ENCODE measurements at places on chromosomes 1 and 21.

- no peak for DNase-seq
Measured at GRCh38 chr1:111491070-111491469, 12.4 kb downstream of the ADORA3 start.

DNA sequence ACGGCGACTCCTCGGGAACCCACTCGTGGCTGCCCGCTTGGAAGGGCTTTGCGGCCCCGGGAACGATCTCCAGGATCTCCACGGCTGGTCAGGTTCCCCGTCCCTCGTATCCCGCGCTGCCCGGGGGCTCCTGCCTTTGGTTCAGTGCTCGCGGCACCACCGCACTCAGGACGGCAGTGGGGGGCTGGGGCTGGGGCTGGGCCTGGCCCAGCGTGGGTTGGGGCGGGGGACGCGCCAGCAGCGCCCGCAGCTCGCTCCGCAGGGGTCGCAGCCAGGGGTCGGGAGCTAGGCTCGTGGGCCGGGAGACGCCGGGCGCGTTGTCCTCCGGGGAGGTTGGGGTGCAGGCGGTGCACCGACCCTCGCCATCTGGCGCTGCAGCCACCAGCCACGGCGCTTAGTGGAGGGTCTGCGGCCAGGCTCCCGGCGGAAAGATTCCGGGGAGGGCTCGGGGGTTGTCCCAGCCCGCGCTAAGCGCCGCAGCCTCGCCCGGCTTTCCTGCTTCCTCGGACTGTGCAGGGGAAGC lies 8.9 kb downstream of the SIM2 start:
- DNase-seq = no peak

DNA sequence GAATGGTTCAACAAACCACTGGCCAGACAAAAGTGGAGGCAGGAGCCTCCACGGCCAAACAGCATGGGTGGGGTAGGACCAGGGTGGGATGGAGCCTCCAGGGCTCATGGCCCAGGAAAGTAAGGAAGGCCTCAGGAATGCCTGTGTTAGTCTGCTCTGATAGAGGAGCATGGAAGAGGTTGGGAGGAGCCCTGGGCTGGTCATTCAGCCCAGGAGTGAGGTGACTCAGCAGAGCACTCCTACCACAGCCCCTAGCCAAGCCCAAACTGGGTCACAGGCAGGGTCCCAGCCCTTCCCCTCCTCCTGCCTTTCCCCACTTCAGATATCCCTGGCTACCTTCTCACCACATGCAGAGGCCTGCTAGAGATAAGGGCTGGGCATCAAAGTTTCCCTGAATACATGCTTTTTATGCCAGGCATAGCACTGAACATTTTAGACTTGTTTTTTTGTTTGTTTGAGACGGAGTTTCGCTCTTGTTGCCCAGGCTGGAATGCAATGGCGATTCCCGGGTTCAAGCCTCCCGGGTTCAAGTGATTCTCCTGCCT lies 3.1 kb upstream of the SHISA4 start:
- DNase-seq = peak; percentile 57

GRCh38 chr1:165641231-165641987 lies 10.4 kb downstream of the MGST3 start:
- DNase-seq = no peak

DNA sequence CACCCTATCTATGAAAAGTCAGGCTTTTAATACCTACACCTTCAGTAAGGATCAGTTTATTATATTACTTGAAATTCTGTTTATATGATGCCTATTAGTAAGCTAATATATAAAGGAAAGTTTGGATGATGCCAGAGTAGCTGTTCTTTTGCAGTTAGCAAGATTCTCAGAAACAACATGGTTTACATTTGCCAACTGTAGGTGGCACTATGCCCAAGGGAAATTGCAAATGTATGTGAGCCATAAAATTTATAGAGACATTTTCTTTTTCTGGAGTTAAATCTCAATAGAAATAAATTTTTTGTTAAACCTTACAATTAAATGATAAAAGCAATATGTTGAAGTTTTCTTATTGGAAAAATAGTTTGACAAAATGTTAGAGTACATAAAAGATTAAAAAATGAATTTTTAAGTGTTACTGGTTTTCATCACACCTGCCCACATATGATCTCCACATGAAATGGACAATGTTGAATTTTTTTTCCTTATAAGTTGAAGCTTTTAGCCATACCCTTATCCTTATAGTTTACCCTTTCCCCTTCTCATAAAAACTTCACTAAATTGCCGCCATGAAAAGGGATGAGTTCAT lies 32.1 kb upstream of the EPHX4 start:
- peak; percentile 34 for DNase-seq

- DNase-seq = peak; percentile 32
Measured at GRCh38 chr1:7042322-7043190, 257.3 kb downstream of the CAMTA1 start.

DNA sequence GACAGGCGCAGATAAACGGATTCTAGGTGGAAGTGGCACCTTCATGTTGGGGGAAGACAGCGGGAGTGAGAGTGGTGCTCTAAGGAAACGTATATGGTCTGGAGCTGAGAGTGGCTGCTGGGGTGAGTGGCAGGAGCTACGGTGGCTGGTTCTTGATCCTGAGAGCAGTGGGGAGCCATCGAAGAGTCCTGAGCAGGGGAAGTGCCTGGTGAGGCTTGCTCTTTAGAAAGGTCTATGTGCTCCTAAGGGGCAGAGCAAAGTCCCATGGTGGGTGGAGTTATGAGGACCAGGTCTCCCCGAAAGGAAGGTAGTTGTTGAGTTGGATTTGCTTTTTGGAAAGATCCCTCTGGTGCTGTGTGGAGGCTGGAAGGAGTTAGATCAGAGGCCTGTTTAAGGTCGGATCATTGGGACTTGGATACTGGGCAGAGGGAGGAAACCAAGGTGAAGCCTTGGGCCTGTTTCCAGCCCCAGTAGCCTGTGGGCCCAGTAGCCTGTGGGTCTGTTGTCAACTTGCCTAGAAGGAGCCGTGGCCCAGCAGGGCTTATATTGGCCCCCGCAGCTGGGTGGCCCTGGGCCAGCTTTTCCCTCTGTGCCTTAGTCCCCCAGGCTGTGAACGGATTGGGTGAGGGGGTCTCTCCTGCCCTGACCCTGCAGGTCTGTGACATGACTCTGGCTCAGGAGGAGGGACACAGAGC lies 33.0 kb downstream of the ACOT11 start:
- no peak for DNase-seq

DNA sequence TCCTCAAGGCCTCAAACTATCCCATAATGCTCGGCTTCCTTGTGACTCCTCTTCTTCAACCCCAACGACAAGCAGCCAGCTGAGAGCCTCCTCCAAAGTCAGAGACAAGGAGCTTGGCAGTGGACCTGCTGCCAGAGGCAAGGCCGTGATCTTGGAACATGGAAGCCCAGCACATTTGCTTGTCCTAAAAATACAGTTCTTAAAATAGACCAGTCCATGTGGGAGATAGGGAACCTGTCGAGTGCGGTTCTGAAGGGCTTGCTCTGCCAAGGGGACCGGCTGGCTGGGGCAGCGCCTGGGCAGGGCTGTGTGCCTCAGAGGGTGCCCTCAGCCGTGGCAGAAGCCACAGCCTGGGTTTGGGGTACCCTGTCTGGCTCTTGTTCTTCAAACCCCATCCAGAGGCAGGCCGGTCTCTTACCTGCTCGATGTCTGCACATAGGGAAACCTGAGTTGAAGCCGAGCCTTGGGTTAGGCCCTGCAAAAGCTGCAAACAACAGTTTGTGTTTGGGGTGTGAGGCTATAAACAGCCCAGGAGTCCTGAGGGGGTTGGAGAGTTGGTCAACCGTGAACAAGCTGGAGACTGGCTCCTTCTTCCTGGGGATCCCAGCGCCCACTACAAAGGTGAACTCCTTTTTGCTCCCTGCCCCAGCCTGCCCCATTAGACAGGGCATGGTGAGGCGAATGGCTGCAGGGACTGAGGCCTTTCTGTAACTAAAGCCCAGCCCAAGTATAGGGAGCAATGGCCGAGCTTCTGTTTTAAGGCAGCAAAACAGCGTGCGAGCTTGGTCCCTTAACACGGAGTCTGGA lies 228.8 kb downstream of the CAMTA1 start:
- DNase-seq = no peak

DNA sequence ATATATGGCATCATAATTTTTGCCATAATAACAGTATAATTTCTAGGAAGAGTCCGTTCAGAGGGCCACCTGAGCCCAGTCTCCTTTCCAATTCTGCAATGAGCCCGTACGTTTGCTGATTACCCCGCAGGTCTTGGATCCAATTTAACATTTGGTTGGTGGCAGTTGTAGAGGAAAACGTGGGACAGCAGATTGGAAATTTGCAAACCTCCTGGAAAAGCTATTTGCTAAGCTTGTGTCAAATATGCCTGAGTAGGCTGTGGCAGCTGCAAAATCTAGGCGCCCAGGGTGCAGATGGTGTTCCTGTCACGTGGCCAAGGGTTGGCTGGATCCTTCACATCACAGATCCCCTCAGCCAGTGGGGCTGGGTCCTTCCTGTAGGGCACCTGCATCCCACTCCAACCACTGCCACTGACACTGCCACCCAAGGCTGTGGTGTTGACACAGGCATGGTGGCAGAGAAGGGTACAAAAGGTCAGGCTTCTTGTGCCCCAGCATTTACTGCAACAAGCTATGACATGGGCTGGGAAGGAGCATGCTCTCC lies 174.8 kb upstream of the SYT6 start:
- DNase-seq = no peak

GRCh38 chr1:228321435-228321834 lies 85.2 kb downstream of the TRIM11 start:
- DNase-seq = no peak

DNA sequence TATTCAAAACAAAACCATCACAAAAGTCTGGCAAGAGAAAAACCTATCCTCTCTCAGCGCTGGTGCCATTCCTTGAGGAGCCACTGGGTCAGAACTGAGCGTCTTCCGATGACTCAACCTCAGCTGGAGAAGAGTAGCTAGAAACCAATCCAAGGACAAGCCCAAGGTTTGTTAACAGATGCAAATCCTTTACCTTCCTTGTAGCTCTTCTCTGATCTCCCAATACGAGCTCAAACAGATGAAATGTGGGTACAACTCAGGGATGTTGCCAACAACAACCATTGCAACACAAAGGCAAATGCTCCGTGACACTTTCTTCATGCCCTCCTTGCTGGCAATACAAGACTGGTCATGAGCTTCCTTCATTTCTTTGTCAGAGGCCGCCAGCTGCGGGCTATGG lies 337.1 kb downstream of the SIPA1L2 start:
- DNase-seq = peak; percentile 27

- DNase-seq = no peak
Measured at GRCh38 chr1:93839307-93839706, 39.7 kb downstream of the DNTTIP2 start.

- DNase-seq = no peak
Measured at GRCh38 chr1:30974536-30974935, 66.0 kb upstream of the SDC3 start.

DNA sequence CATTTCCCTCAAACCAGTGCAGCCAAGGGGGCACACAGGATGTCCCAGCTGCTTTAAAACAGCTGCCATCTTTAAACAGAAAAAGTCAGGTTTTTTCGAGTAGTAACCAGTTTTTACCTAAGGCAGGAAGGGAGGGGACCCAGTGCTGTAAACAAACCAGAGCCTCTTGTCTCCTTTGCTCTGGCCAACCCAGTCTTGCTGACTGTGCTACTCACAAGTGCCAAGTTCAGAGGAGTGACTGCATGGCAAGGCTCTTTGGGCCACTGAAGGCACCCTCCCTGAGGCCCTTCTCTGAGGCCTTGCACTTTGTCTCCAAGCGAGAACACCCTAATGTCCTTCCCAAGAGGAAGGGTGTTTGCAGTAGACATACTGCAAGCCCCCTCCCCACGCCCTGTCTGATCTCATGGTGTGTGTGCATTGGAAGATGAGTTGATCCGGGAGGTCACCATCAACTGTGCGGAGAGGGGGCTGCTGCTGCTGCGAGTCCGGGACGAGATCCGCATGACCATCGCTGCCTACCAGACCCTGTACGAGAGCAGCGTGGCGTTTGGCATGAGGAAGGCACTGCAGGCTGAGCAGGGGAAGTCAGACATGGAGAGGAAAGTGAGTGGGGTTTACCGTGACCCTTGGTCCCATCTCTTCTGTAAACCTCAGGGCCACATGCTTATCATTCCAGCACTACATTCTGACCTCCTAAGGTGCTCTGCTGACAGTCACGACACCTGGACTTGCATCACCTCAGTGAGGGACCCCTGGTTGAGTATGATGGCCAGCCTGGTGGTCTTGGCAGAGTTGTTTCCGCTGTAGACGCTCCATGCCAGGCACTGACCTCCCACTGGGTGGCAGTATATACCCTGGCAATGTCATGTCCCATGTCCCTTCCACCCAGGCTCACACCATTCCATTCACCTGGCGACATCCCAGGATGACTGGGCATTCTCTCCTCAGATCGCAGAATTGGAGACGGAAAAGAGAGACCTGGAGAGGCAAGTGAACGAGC lies 4.7 kb downstream of the DNALI1 start:
- no peak for DNase-seq

DNA sequence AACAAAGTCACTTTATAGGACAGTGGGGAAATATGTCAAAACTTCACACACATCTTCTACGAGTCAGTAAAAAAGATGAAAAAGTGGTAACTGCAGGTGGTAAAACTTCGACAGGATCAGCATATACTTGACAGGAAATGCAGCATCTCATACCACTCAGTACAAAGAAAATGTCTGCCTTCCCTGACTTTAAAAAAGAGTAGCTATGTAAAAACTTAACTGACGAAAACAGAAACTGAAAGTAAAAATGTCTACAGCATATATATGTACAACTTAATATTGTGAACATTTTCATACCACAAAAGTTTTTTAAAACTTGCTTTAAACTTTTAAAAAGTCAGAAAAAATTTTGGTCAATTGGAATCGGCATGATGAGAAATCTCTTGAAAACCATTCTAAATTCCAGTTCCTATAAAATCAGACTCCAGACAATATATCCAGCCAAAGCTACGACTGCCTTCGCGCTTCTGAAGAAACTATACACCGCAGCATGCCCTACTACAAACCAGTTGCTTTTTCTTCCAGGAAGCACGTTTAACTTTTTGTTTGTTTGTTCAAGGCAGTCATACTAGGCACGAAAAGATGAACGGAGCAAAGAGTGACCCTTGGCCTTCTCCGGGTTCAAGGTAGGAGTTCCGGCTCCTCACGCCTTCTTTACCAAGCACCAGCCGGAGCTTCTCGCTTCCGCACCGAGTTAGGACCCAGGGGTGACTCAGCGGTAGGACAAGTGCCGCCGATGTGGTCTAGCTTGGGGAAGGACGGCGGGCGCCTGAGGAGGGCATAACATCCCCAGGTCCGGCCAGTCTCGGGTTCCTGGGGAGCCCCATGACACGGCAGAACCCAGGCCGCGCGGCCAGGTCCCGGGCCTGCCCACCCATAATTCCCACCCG lies 612 bp downstream of the PSMA5 start:
- no peak for DNase-seq

- DNase-seq = peak; percentile 24
Measured at GRCh38 chr1:27724961-27725373, 794 bp upstream of the FAM76A start.

Data from thyroid gland (tissue), 4 donors.